ENCODE measurements at places on chromosomes 4 and X.

GRCh38 chrX:10288373-10288975 is 131.7 kb downstream of the CLCN4 start:
- DNase-seq, result no peak

- DNase-seq, result no peak
Observed at GRCh38 chr4:139208404-139208945, 31.5 kb upstream of the ELF2 start.

- no peak for DNase-seq
Observed at GRCh38 chr4:127601029-127601428, 31.7 kb upstream of the INTU start.

GRCh38 chr4:124958847-124959246 is 246.3 kb upstream of the ANKRD50 start:
- DNase-seq, result no peak

DNA sequence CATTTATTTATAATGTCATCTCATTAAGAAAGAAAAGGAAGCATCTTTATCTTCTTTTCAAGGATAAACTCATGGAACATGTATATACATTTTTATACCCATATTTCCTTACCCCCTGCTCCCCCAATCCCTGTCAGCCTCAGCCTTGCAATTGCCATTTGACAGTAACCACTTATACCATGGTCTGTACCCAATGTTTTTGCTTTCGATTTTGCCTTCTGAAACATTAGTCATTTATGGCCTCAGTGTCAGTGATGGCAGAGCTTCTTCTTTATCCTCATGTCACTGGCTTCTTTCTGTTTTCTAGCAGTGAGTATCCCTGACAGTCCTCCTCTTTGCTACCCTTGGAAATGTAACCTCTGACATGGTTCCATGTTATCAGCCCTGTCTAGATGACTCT is 228.4 kb downstream of the SPRY1 start:
- no peak for DNase-seq

DNA sequence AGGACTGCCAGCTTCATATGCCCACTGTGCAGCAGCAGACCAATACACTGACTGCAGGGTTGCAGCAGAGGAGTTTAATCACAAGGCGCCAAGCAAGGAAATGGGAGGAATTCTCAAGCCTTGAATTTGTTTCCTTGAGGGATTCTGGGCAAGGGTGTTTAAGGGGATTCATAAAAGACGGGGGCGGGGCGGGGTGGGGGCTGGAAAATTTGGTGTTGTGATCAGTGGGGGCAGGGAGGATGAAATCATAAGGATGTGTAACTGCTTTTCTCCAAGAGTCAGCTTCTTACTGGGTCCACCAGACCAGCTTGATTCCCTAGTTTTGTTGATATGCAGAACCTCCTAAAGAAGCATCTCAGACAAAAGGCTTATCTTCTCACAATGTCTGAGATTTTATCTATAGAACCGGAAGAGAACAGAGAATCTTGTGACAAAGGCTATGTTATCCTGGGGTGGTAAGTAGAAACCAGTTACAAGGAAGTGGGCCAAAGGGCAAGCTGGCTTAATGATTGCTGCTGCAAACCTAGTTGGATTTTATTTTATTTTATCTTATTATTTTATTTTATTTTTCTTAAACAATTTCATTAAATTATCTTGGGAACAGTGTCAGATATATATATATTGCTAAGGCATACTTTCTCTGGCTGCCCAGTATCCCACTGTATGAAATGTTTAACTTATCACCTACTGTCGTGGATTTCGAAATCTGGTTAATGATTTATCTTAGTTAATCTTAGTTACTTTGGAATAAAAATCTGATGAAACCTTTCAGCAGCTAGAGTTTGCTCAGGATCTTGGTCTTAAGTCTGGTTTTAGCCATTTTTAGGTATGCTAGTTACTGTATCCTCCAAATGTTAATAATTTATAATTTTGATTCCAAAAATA is 276.4 kb downstream of the RPA4 start:
- DNase-seq, result no peak

DNA sequence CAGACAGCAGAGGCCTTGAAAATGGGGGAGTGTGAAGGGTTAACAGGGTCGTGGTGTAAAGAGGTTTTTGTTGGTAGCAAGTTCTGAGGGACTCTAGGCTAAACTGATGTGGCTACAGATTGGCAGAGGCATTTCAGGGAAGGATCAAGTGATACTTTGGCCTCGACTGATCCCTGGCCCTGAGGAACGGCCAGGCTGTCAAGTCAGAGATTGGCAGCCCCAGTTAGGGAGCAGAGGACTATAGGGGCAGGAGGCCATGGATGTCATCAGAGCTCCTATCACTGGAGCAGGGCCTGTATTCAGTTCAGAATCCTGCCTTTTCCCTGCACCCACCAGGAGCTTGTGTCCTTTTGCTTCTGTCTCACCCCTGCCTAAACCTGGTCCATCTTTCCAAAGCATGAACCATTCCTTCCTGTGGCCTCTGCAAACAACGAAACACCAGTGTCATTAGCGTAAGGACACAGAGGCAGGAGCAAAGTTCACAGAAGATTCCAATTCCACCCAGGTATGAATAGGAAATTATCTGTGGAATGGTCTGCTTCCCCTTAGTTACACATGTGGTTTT is 613.1 kb downstream of the MID1IP1 start:
- DNase-seq, result no peak

GRCh38 chr4:88693792-88694191 is 3.8 kb downstream of the NAP1L5 start:
- no peak for DNase-seq

- DNase-seq, result no peak
Observed at GRCh38 chr4:6746721-6747293, 30.8 kb downstream of the BLOC1S4 start.

DNA sequence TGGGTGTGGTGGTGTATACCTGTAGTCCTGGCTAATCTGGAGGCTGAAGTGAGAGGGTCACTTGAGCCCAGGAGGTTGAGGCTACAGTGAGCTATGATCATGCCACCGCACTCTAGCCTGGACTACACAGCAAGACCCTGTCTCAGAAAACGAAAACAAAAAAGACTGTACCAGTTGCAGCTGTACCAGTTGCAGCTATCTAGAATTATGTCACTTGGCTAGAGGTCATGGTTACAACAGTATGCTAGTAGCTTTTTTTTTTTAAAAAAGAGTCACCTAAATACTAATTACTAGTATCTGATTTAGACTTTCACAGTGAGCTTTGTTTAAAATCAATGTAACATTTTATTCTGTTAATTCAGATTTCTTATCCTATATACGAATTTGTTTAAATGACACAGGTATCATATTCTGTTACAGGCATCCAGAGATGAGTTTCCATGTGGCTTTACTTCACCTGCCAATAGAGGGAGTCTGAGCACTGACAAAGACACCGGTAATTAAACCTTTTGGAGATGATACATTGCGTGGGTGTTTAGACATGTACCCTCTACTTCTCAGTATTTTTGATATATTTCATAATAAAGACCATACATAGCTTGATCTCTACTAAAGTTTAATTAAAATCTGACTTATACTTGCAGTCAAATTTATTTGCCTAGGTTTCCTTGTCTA is 100.2 kb upstream of the IL13RA1 start:
- DNase-seq, result no peak

- no peak for DNase-seq
Observed at GRCh38 chr4:61934198-61934597, 734.1 kb downstream of the ADGRL3 start.

DNA sequence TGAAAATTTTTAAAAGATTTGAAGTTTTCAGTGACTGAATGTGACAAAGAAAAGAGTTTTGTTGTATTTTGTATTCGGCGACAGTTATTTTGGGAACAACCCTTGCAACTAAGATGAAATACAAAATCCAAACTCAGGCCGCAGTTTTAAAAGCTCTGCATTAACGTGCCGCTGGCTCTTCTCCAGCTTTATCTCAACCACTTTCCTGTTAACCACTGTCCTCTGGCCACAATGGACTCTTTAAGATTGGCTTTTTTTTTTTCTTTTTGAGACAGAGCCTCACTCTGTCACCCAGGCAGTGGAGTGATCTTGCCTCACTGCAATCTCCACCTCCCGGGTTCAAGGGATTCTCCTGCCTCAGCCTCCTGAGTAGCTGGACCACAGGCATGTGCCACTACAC is 22.1 kb upstream of the AMTN start:
- no peak for DNase-seq

DNA sequence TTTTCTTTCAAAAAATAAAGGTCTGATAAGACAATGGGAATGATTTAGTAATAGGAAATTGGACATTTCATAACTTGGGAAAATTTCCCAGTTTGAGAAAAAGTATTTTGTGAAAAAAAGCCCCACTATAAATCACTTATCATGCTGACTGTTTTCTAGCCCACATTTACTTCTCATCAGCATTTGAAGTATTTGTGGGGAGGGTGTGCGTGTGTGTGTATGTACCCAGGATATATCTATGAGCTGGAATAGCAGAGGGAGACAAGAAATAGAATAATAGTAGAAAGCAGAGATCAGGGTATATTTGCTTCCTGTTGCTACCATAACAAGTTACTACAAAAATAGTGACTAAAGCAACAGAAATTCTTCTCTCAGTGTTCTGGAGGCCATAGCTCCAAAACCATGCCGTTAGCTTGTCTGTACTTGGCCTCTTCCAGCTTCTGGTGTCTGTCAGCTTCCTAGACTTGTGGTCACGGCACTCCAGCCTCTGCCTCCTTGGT is 139.8 kb downstream of the PTTG2 start:
- no peak for DNase-seq

GRCh38 chrX:49627086-49627777 is 28.4 kb downstream of the GAGE1 start:
- DNase-seq, result no peak

- no peak for DNase-seq
Observed at GRCh38 chr4:108143515-108143914, 25.2 kb downstream of the LEF1 start.

GRCh38 chrX:97367125-97367524 is 483.4 kb downstream of the RPA4 start:
- DNase-seq, result no peak

- DNase-seq, result no peak
Observed at GRCh38 chrX:116238567-116239255, 68.2 kb downstream of the AGTR2 start.

- DNase-seq, result no peak
Observed at GRCh38 chr4:110840221-110840654, 217.4 kb upstream of the PITX2 start.

DNA sequence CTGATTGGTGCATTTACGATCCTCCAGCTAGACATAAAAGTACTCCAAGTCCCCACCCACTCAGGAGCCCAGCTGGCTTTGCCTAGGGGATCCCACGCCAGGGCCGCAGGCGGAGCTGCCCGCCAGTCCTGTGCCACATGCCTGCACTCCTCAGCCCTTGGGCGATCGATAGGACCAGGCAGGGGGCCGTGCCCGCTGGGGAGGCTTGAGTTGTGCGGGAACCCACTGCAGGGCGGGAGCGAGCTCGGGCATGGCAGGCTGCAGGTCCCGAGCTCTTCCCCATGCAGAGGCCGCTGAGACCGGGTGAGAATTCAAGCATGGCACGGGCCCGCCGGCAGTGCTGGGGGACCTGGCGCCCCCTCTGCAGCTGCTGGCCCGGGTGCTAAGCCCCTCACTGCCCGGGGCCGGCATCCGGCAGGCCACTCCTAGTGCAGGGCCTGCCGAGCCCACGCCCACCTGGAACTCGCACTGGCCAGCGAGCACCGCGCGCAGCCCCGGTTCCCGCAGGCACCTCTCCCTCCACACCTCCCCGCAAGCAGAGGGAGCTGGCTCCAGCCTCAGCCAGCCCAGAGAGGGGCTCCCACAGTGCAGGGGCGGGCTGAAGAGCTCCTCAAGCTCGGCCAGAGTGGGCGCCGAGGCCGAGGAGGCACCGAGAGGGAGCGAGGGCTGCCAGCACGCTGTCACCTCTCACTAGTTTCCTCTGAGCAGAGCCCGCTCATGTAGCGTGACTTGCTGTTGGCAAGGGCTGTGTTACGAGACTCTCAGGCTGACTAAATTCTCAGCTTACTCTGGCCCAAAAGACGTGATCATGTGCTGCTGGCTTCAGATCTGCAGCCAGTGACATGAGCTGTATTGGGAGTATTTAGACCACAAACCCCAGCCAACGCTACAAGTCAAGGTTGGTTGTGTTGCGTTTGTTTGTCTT is 87.5 kb downstream of the TRAPPC11 start:
- no peak for DNase-seq

DNA sequence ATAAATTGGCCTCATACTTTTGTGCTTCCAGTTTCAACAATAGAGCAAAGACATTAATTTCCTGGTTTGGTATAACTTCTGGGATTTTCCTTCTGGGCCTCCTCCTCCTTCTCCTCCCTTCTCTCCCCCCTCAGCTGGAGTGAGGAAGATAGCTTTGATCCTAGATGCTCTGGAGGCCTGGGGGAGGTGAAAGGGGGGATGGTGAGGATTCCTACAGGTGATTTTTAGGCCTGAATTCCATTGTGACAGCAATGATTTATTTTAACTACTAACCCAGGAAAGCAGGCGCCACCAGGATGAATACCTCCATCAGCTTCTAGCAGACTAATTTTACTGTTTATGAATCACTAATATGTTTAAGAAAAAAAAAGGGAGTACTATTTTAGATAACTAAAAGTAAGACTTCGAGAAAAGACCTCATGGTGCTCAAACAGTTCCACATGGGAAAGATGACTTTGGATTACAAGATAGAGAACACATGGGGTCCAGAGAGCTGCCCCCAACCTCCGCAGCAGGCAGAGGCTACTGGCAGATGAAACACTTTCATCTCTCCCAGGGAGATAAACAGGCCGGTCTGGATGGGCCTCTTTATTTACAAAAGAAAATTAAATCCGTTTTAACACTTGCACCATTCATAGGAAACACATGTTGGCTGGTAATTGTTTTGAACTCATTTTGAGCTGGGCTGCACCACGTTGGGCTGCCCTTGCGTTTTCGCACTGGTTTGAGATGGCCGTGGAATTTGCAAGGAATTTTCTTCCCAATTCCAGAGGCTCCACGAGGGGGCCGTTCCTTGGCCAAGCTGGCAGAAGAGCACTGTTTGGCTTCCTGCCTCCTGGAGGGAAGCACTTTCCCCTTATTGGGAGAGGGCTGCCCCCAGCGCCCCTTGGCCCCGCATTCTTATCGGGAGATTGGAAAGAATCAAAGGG is 125.1 kb upstream of the STX18 start:
- no peak for DNase-seq

- no peak for DNase-seq
Observed at GRCh38 chr4:88585917-88586316, 6.4 kb upstream of the HERC3 start.

DNA sequence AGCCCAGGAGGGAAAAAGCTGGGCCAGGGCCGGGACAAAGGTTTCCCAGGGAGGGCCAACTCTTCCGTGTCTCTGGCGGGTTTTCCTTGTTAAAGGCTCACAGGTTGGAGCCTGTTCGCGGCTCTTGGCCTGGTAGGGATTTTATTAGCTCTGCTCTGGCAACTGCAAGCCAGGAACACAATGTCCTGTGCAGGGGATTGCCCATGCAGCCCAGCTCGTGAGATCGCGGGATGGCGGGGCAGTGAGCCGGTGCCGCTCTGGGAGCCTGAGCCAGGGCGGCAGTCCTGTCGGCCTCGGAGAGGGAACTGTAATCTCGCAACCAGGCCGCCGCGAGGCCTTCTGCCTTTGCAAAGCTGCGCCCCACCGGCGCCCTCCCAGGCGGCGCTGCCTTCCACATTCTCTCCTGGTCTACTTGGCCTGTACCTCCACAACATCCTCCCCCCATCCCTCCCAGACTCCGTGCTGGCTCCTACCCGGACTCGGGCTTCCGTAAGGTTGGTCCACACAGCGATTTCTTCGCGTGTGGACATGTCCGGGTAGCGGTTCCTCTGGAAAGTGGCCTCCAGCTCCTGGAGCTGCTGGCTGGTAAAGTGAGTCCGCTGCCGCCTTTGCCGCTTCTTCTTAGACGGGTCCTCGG is 2.1 kb downstream of the PITX2 start:
- no peak for DNase-seq
